ENCODE measurements at places on chromosomes 1 and 21.

DNA sequence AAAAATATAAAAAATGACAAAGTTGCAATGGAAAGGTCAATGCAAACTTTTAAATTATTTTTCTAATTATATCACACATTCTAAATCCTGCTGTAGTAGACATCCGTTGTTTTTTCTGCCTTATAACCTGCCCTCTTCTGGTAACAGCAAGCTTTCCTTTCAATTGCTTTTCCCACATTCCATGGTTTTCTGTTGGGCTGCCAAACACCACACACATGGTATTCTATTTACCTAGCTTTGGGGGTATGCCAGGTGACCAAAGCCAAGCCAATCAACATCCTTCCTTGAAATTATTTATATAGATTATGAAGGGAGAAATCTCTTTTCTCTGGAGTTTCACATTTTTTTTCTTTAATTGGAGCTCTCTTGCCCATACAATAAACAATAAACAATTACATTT, 3.4 kb upstream of the LAMC1 start:
- DNase-seq: peak; percentile 92

DNA sequence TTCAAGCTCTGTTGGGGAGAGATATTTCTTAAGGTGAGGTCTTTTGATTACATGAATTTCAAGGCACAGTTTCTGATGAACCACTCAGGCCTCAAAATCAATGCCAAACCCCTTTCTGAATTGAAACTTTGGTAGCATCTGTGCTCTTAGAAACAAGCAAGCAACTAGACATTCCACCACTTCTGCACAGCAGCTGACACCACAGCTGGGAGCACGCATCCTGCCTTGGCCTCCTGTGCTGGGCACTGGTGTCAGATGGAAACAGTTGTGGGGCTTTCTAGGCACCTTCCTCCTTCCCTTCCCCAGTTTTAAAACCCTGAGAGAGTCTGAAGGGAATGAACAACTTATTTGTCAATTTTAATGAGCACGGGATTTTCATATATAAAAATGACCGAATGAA, 360.2 kb downstream of the ADGRL2 start:
- DNase-seq: no peak

- no peak for DNase-seq
These were observed 5.5 kb downstream of the PGLYRP3 start for GRCh38 chr1:153307221-153307600.

- DNase-seq: no peak
These were observed 1.2 kb downstream of the MCOLN2 start for GRCh38 chr1:84995484-84996334.

DNA sequence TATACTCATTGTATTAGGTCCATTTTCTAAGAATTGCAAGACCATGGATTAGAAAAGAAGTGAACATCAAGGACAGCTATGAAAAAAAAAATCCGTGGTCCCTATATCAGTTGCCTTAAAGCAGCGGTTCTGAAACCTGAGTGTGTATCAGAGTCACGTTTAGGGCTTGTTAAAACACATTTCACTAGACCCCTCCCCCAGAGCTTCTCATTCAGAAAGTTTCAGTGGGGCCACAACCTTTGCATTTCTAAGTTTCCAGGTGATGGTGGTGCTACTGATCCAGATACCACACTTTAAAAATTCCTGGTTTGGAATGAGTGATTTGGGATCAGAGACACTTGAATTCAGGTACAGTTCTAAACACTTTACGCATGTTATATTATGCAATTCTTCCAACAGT, 96.1 kb upstream of the PRMT6 start:
- no peak for DNase-seq

GRCh38 chr1:238954865-238955264, 431.5 kb upstream of the CHRM3 start:
- peak; percentile 10 for DNase-seq

GRCh38 chr1:193406901-193407300, 220.5 kb upstream of the B3GALT2 start:
- peak; percentile 70 for DNase-seq

GRCh38 chr1:204419064-204419403, 7.4 kb upstream of the PPP1R15B start:
- peak; percentile 67 for DNase-seq

- DNase-seq: peak; percentile 80
These were observed 72.9 kb downstream of the RPS6KA1 start for GRCh38 chr1:26602378-26602959.

DNA sequence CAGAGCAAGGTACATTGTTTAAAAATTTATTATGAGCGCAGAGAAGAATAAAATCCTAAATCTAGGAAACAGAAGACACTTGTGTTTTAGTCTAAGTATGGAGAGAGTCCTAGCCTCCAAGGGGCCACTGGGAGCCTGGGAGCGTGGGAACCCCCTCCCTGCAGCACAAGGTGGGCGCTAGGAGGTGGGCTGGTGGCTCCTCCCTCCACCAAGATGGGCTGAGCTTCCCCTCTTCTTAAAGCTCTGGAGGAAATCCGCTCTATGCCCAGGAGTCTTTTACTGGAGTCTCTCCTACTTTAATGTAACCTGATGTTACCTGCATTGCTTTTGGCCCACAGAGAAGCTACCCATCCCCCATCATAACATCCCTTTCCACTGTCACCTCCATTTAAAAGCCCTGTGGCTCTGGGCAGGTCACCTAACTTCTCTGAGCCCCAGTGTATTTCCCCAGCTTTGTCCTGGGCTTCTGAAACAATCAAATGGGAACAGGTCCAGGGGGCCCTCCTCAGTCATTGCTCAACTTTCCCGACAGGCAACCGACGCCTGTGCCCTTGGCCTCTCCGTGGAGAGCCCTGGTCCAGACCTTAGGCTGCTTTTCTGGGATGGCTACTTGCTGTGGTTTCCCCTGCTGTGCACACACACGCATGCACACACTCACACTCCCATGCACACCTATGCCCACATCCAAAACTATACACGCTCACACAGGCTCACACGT, 181.5 kb downstream of the NPHP4 start:
- DNase-seq: no peak

DNA sequence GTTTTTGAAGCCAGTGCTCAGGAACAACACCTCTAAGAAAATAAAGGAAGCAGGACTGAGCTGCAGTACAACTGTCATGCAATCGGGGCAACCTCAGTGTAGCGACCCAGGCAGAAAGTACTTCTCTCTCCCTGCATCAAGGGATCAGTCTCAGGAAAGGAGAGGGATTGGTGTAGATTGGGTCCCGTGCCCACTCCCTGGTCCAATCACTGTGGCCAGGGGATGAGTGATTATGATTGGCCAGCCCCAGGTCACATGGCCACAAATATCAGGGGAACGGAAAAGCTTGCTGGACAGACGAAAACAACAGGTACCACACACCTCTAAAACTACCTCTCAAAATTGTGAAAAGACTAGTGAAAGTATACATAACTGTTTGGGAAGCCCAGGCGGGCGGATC, 136.2 kb upstream of the F3 start:
- no peak for DNase-seq

DNA sequence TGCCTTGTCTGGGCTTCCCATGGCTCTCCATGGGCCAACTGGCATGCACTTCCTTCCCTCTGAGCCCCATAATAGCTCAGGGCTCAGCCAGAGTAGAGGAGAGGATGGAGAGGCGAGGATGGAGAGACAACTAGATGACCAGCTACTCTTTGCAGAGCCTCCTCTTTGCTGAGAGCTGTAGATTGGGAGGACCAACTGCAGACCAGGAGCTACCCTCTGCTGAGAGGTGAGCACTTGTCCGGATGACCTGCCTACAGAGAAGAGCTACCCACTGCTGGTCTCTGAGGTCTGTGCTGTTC, 58.0 kb upstream of the ETV3 start:
- DNase-seq: no peak

- DNase-seq: no peak
These were observed 161.5 kb upstream of the ESRRG start for GRCh38 chr1:216884614-216885229.

DNA sequence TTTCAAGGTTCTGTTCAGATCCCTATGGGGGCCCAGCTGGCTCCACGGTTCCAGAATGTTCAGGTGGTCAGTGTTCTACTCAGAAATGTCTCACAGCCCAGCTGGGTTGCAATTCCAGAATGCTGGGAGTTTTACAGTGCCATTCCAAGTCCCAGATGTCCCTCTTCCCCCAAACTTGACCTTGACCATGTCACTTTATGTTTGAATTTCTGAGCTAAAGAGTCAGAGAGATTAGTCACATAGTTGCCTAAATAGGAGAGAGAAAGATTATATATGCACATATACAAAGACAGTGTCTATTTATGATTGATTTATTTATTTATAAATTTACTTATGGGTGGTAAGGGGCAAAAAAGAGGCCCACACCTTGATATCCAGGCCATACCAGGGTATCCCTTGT, 2.5 kb downstream of the GPR3 start:
- no peak for DNase-seq

DNA sequence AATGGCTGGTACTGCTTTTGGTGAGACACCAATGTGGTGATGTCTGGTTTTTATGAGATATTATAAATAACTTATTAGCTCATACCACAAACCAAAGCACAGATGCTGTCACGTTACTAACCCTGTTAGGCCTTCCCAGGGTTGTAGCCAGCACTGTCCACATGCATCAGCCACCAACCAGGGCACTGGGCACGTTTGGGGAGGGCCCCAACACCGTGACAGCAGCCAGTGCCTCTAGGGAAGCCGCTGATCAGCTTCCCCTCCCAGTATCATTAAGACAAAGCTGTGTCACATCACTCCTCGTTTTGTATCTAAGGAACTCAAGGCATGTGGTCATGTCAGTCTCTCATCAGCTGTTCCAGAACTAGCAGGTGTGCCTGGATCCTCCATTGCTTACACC, 13.9 kb downstream of the URB1 start:
- DNase-seq: no peak

GRCh38 chr1:48005253-48006117, 8.3 kb upstream of the TRABD2B start:
- DNase-seq: no peak

- DNase-seq: no peak
These were observed 204.7 kb upstream of the LYPLAL1 start for GRCh38 chr1:218969006-218969405.

- no peak for DNase-seq
These were observed 251.0 kb downstream of the LRRIQ3 start for GRCh38 chr1:73947009-73947408.

GRCh38 chr1:59703918-59704378, 110.8 kb upstream of the HOOK1 start:
- no peak for DNase-seq

GRCh38 chr1:121417325-121417923, 232.6 kb downstream of the SRGAP2C start:
- peak; percentile 2 for DNase-seq

- no peak for DNase-seq
These were observed 39.2 kb downstream of the ADARB1 start for GRCh38 chr21:45113543-45113942.

- DNase-seq: no peak
These were observed 81.8 kb downstream of the AJAP1 start for GRCh38 chr1:4736254-4736653.

DNA sequence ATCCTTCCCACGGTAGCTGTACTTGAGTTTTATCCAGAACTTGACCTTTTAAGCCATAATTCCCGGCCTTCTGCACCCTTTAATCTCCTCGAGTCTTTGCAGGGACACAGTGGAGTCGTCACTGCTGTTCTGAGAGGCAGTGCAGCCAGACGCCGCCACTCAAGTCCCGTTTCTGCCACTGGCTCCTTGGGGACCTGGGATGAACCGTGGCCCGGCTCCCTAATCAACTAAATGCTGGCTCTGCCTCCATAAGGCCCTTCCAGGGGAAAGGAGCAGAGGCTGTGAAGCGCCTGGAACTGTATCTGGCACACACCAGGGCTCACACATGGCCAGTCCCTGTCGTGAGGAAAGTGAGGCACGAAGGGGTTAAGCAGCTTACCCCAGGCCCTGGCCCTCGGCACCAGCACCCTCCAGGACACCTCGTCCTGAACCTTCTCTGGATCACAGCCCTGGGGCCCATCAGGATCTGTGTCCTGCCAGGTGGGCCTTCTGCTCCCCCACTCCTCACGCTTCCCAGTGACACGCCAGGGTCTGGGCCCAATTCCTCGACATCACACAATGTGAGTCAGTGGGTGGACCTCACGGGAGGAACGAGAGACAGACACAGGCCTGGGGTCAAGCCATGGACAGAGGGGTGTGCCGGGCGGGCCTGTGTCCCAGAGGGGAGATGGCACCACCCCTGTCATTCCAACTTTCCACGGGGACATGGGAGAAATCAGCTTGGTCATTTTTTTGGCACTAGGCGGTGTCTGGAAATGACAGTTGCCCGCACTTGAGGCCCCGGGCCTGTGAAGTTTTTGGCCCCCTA, 23.5 kb upstream of the C1orf174 start:
- no peak for DNase-seq

DNA sequence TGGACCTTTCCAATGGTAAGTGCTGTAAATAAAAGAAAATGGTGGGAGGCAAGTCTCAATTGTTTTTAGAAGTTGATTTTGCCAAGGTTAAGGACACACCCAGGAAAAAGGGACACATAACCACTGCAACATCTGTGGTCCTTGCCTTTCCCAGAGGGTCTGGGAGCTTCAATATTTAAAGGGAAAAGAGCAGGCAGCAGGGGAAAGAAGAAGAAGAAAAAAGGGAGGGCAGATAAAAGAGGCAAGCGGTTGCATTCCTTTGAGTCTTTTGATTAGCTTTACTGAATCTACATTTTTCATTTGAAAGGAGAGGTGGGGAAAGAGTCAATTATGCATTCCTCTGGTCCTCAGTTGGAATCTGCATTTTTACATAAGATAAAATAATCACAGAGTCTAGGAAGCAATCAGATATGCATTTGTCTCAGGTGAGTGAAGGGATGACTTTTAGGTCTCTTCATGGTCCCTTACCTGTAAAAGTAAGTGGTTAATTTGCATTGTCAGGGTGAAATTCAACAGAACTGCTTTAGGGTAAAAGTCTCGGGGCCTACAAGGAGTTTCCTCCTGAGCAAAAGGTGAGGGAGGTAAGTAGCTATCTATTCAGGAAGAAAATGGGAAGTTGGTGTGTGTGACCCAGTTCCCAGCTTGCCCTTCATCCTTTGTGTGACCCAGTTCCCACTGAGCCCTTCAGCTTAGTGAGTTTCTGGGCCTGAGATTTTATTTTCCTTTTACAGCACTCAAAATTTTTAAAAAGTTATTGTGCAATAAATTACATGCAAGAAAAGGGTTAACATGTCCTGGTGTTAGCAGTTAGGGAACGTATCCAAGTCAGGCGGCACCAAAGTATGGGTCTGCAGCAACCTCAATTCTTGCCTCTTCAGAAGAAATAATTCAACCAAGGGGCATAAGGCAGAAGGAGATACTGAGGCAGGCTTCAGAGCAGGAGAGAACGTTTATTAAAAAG, 8.6 kb upstream of the CNIH3 start:
- DNase-seq: no peak

DNA sequence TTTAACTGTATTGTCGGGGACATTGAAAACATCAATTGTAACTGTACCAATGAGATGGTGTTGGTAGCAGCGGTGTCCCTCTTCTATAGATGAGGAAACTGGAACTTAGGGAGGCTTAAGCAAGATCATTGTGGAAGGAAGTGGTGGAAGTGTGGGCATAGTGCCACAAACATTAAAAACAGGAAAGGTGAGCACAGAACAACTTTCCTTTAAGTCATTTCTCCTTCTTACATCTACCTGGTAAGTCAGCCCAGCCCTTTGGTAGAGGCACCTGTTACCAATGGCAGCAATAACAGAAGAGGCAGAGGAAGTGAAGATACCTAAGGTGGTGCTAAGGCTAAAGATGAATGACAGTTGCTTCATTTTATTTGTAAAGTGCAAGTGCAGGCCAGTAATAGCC, 12.0 kb upstream of the CTSS start:
- DNase-seq: no peak

- no peak for DNase-seq
These were observed 22.2 kb upstream of the TCEA3 start for GRCh38 chr1:23446661-23447310.

- DNase-seq: no peak
These were observed 17.0 kb upstream of the IFI44L start for GRCh38 chr1:78603206-78603605.

GRCh38 chr1:192225703-192226102, 67.4 kb downstream of the RGS18 start:
- DNase-seq: no peak
